Body of pancreas (tissue), 4 donors: ENCODE measurements at places on chromosomes 16 and 17.

GRCh38 chr16:85614338-85615013, 1.4 kb downstream of the GSE1 start:
- peak; percentile 64 for DNase-seq

GRCh38 chr17:14298947-14299279, 2.0 kb upstream of the HS3ST3B1 start:
- no peak for DNase-seq

DNA sequence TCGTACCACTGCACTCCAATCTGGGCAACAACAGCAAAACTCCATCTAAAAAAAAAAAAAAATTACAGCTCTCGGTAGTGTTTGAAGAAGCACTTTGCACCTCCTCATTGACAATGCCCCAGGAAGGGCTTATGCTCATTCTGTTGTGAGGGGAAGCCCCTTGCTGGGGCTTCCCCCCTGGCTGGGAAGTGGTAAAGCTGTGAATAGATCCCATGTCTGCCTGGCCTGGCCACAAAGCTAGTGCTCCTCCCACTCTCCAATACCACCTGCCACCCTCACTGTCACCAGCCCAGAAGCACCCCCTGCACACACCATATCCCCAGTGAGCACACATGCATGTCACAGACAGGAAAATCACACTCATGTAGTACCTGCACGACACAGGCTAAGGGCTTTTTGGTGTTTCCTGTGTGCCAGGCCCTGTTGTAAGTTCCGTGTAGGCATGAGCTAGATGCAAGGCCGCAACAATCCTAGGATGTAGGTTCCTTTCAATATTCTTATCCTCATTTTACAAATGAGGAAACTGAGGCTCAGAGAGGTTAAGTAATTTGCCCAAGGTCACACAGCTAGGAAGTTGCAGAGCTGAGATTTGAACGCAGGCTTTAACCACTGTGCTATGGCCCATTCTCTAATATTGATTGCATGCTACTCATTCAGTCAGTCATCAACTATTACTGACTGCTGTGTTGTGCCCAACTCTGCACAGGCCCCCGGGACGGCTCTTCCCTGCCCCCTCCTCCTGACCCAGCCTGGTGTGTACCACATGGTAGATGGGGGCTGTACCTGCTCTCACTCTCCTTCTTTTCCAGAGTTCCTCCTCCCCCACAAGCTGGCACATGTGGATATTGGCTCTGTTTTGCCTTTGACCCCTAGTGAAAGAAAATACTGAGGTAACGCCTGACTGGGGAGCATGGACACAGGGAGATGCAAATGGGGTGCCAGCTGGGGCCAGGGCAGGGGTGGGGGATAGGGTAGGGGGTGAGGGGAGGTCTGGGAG, 11.9 kb upstream of the COL1A1 start:
- DNase-seq: no peak

DNA sequence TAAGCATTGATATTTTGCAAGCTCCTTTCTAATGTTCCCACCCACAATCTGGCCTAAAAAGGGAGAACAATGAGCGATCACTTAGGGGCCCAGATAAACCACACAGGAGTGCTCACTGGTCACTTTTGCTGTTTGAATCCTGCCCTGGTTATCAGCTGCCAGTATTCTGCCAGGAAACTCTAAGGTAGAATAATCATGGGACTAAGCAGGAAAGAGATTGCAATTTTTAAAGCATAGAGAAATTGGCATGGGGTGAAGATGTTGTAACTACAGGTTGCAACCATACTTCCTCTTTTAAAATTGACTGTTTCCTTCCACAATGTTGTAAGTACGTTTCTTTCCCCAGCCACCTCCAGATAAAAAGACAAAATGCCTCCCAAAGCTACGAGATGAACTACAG, 251.2 kb upstream of the CDH11 start:
- DNase-seq: no peak

- no peak for DNase-seq
Measured at GRCh38 chr17:68420065-68420464, 37.2 kb downstream of the WIPI1 start.
